ENCODE measurements at places on chromosomes 11 and 22.

- DNase-seq, result no peak
Observed at GRCh38 chr11:134132808-134133207, 63.9 kb downstream of the JAM3 start.

DNA sequence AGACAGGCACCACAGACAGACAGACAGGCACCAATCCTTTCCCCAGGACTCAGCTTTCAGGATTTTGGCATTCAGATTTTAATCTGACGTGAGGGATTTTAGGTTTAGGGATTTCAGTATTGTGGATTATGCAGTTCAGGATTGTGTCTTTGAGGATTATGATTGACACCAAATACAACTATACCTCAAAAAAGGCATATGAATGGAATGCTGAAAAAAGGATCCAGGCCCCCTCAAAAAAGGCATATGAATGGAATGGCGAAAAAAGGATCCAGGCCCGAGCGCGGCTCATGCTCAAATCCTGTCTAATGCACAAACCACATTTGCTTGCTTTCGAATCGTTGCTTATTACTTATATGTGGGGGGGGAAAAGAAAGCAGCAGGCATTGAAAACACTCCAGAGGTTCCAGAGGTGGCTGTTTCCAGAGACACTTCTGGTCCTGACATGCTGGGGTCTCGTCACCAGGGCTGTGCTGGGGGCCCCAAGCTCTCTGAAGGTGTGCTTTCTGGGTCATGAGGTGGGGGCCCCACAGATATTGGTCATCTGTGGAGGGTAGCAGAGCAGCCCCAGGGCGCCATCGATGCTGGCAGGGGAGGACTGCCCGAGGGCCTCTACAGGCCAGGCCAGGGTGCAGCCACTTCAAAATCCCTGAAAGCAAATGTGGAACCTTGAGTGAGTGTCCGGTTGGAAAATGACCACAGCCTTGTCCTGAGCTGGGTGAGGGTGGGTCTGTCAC, 16.8 kb upstream of the OSBPL5 start:
- DNase-seq, result no peak

DNA sequence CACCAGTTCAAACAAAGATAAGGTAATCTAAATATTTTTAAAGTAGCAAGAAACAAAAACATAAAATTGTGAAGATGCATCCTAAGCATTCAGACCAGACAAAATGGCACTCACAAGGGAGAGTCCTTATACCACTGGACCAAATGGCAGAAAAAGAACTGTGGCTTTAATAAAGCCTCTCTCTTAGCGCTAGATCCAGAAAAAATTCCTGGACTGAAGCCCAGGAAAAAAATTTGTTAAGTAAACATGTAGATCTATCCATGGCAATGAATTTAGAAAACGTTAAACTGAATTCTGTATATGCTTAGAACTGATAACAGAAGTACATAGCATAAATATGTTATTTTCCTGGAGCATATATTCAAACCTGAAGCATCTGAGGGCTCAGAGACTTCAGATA, 11.8 kb upstream of the CD59 start:
- no peak for DNase-seq

DNA sequence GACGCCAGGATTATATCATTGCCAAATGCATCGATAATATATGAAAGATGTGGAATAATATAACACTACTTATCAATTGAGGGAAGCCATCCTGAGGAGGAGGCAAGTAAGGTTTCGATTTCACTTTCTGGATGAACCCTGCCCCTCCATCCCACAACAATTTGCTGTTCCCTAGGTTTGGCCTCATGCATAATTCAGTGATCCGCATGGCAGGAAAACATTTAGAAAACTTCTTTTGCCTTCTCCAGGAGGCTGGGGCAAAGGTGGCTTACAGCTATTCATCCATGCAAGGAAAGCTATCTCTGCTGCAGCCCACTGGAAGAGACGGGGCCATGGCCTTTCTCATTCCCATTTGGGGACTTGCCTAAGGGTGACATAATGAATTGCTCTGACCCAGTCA, 489.4 kb upstream of the CADM1 start:
- no peak for DNase-seq
